ENCODE measurements at places on chromosomes 2 and 18.

- DNase-seq, result no peak
Observed at GRCh38 chr2:23533338-23533695, 148.3 kb downstream of the KLHL29 start.

DNA sequence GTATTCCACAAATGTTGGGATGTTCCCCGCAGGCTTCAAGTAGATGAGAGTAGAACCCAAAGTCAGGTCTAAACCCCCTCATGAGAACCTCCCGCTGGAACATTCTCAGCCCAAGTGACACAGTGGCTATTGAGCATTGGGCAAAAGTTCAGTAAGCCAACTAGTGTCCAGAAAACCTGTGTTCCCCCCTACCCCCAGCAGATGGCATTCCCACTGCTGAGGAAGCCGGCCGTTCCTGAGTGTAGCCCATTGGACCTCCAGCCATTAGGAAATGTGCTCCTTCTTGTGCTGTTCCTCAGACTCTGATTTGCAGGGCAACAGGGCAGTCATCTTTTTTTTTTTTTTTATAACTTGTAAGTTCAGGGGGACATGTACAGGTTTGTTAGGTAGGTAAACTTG is 152.1 kb downstream of the NCK2 start:
- DNase-seq, result no peak

GRCh38 chr2:156435396-156435717 is 822 bp upstream of the GPD2 start:
- no peak for DNase-seq

GRCh38 chr18:70326255-70326654 is 37.4 kb downstream of the SOCS6 start:
- no peak for DNase-seq

GRCh38 chr18:74387383-74387782 is 69.7 kb downstream of the DIPK1C start:
- no peak for DNase-seq

DNA sequence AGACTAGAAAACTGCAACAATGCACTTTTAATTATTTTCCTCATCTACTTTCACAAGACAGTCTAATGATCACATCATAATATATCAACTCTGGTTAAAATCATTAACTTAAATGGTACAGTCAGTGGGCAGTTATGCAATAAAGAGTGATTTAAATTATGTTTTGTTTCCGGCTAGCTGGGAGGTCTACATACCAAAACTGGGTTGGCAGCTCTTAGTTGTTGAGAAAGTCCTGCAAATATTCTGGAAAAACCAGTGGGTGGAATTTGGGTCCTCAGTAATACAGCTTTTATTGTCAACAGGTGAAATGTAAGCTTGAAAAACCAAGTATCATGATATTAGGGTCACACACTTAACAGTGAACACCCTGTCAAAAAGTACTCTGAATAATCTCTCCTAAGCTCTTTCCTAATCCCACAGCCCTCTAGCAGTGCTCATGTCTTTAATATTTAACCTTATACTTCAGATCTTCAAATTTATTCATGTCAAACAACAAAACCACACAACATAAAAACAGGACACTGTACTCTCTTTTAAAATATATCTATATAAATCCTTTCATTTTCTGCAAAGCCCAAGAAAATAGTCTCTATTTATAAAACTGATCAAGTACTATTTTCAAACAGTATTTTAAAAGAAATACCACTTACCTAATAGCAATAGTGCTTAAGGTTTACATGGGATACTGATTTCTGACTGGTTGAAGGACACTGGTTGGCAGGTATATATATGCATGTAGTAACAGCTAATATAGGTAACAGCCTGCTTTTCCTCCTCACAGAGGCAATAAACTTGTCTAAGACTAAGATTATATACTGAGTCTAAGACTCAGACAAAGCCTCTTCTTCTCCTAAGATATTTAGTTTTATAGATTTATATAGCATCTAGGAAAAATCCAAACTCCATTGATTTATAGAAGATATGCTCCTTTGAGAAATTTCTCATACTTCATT is 103.8 kb downstream of the GAREM1 start:
- no peak for DNase-seq

- no peak for DNase-seq
Observed at GRCh38 chr2:85401464-85401805, 8.7 kb downstream of the CAPG start.

- DNase-seq, result no peak
Observed at GRCh38 chr2:124081154-124081716, 56.1 kb downstream of the CNTNAP5 start.

GRCh38 chr2:165985120-165985519 is 31.5 kb upstream of the TTC21B start:
- DNase-seq, result no peak

DNA sequence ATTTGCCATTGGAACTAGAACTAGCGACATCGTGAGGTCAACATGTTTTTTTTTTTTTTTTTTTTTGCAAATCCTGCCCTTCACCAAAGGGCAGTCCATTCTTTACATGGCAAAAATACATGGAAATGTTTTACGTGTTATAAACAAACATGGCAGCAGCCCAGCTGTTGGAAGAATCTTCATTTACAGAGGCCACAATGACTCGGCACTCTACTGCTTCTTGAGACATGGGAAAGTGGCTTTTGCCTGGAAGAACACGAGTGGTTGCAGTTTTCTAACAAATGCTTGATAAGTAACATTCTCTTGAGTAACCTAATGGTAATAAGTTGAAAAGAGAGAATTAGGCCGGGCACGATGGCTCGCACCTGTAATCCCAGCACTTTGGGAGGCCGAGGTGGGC is 22.8 kb upstream of the POLR1B start:
- DNase-seq, result no peak

DNA sequence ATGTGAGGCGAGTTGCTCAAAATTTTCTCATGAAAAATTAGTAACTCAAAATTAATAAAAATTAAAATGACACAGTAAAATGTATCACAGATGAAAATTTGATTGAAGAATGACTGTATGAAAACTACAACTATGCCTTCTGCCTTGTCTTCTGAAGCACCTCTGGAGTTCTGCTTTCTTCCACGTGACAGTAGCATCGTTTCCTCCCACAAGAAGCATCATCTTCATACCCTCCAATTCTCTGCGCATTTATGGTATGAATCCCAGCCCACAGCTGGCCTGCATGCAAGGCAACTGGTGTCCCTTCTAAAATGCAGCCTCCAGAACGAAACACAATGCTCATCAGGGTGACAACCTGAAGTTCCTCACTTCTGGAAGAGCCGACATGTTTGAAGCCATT is 189.9 kb downstream of the MYO1B start:
- DNase-seq, result no peak

DNA sequence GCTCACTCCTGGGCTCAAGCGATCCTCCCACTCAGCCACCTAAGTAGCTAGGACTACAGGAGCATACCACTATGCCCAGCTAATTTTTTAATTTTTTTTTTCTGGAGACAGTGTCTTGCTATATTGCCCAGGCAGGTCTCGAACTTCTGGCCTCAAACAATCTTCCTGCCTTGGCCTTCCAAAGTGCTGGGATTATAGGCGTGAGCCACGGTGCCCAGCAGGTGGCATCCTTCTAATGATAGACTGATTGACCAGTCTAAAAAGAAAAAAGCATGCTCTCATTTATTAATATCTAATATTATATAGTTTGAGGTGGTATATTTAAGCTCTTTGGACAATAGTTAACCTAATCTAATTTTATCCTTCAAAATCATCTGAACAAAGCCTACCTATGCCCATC is 198.6 kb downstream of the CAMKMT start:
- DNase-seq, result no peak

GRCh38 chr2:69305712-69306392 is 81.2 kb downstream of the GFPT1 start:
- no peak for DNase-seq

DNA sequence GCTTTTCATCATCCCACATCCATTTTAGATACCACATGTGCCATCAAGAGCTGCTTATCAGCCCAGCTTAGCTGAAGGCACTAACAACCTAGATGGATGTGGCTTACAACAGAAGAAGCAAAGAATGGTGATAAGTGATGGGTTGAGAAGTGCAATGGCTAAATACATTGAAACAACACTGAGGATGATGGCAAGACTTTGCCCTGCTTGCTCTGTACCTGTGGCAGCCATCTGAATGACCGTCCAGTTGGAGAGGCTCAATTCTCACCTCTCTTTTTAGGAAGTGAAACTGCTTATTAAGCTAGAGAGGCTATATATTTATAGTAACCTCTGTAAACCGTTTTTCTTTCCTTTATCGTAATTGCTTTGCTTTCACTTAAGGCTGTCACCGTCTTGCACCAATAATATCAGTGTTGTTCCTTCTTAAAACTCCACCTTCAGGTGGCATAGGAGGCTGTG is 5.7 kb downstream of the GPATCH11 start:
- peak; percentile 58 for DNase-seq

DNA sequence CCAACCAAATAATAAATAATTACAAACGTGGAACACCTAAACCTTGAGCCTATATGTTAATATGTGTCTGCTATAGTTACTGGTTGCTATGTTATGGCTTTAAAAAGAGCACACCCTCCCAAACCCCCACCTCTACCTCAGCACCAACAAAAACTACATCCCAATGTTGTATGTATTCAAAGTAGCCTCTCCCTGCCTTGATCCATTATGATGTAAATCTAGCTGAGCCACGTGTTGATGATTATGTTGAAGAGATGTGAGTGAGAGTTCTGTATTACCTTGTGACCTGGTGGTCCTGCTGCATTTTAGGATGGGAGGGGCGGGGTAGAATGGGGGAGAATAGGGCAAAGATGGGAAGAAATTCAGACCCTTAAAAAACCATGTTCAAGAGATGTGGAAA is 4.8 kb downstream of the MFSD6 start:
- DNase-seq, result no peak

- no peak for DNase-seq
Observed at GRCh38 chr2:155770516-155770915, 562.0 kb downstream of the NR4A2 start.

DNA sequence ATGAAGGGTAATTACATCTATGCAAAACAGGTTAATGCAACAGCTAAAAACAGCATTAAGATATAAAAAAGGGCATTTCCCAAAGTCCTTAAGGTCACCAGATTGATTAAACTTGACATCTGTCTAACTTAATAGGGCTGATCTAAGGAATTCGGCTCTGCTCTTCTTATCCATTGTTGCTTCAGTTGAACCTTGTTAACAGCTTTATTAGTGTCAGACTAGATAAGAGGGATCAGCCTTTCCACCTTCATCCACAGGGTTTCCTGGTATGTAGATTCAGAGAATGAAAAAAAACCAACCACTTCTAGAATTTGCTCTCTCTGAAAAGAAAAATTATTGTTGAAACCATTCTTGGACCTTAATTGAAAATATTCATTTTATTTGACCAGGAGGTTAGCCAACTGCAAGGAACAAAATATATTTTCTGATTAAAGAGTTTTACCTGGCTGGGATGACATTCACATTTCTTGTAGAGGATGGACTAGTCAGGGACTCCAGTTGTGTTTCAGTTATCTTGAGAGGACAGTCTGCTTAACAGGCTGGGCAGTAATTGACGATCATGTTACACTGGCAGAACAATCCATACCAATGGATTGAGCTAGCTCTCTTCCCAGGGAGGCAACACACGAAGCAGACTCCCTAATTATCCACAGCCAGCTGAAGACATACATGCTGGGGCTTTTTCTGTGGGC is 357.4 kb upstream of the ACVR2A start:
- no peak for DNase-seq

DNA sequence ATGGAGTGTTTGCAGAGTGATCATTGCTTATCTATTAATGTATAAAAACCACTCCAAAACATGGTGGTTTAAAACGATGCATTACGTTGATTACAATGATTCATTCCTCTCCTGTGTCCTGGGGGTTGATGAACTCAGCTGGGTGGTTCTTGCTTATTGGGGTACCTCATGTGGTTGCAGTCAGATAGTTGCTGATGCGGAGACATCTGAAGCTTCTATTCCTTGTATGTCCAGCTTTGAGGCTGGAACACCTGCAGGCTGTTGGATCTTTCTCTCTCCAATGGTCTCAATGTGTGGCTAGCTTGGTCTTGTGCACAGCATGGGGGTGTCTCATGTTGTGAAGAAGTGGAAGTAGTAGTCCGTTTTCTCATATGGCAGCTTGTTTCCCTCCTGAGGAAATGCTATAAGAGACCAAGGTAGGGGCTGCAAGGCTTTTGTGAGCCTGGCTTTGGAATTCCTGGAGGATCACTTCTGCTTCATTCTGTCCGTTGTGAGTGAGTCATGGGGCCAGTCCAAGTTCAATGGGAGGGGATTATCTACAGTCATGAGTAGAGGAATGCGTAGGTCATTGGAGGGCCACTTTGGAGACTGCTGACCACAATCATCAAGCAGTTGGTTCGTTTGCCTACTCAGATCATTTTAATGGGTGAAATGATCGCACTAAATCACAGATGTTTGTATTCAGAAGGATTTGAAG is 601.0 kb downstream of the SLC4A3 start:
- no peak for DNase-seq

- DNase-seq, result no peak
Observed at GRCh38 chr2:238169708-238170251, 11.0 kb downstream of the ERFE start.

- no peak for DNase-seq
Observed at GRCh38 chr18:75421656-75422055, 5.8 kb downstream of the SMIM21 start.

- DNase-seq, result no peak
Observed at GRCh38 chr18:35692866-35693265, 111.3 kb downstream of the GALNT1 start.

DNA sequence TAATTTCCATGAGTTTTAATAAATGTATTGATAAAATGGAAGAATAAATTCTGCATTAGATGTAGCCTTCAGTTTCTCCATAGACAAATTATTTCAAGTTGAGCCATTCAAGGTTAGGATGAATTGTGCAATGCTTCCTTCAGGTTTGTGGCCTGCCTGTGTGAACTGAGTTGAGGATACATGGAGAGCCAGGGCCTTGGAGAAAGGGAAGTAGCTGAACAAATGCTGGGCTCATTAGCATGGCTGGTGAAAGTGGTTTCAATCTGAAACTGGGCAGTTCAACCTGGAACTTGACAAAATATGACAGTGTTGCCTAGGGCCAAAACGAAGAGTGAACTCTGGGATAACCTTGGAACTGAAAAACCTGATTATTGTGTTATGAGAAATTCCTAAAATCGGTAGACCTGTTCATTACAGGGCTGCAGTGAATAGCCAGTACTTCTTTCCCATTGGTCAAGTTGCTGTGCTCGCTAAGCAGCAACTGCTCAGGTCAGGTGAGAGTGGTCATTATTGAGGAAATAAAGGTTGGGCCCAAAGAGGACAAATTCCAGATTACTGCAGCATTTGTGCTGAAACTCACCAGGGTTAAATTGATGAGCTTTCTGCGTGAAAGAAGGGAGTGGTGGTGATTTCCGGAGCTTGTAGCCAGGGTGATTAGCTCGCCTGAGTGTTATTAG is 12.7 kb downstream of the INPP1 start:
- no peak for DNase-seq

DNA sequence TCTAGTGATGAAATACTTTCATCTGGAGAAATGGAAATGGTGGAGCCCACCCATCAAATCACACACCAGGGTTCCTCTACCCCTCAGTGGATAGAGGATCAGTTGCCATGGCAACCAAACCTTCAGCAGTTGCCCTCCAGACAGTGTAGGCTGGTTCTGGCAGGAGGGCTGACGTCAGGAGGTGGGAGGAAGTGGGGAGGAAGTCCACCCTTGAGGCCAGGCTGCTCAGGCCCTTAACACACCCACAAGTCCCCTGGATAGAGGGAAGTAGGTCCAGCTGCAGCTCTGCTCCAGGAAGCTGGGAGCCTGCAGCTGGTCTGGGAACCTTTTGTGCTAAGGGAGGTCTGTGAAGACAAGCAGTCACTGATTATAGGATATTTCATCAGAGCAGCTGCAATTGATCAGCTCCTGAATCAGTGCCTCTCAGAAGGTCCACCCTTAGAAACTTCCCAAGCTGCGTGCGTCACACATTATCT is 186.6 kb downstream of the MTX2 start:
- no peak for DNase-seq
